ENCODE measurements at places on chromosomes 11 and 22. TPM values are rescaled to one million over a fixed set of nuclear protein-coding genes. Genes with fewer than 3 reads are reported as not detected.
A peak's percentile ranks its signal among the peaks of the same experiment; 100 is the strongest.

GRCh38 chr11:68954836-68955606 is 25.8 kb downstream of the MRGPRD start:
- DNase-seq, result peak; percentile 89

DNA sequence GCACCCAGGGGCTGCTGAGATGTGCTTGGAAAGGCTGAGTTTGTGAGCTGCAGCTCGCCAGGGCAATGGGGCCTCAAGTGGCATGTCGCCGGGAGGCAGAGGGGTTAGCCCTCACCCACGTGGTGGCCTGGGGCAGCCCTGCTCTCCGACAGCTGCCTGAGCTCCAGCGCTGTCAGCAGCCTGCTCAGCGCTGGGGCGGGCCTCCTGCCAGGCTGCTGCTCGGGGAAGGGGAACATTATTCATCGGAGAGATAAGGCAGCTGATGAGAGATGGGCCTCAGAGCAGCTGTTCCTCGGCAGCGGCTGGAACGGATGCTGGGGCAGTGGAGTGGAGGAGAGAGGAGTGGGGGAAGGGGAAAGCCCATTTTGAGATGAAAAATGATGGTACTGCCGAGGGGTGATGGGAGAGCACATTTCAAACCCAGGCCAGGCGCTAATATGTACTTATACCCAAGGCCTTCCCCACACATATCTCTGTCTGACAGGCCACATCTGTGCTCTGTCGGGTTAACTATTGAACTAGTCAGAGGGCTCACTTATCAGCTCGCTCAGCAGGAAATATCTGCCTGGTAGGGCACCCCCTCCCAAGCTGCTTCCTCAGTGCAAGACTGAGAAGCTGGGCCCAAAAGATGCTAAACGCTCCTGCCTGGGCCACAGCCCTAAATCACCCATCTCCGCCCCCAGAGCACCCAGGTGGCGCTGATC is 79.5 kb downstream of the TIMP3 start:
- peak; percentile 90 for DNase-seq

DNA sequence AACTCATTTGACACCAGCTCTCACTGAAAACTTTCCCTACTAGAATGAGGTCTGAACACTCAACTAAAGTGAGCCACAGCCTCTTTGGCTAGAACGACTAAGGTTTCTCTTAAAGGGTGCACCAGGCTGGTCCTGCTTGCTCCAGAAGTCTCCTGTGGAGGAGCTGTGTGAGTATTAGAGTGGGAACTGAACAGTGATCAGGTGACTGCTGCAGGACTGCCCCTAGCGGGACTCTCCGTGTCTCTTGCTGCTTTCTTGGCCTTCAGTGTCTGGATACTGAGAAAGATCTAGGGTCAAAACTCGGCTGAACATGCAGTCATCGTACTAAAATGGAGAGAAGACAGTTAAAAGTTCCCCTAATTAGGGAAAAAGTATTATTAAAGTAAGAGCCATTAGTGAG is 34.6 kb downstream of the FAM118A start:
- DNase-seq, result no peak

DNA sequence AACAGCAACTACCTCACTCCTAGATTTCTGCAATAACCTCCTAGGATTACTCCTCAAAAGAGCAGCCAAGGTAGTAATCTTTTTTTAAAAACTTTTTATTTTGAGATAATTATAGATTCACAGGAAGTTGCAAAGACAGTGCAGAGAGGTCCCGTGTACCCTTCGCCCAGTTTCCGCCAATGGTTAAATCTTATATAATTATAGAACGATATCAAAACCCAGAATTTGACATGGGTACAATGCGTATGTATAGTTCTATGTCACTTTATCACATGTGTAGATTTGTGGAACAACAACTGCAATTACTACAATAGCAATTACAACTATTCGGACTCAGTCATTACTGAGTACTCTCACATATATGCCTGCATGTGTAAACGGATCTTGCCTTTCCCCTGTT is 94.8 kb upstream of the APOA1 start:
- no peak for DNase-seq

KLHDC7B gene
- total RNA-seq, result 0.28 TPM
